ENCODE measurements at places on chromosomes 6 and 20.

- DNase-seq, result no peak
Observed at GRCh38 chr20:1656844-1657243, 735 bp downstream of the SIRPG start.

DNA sequence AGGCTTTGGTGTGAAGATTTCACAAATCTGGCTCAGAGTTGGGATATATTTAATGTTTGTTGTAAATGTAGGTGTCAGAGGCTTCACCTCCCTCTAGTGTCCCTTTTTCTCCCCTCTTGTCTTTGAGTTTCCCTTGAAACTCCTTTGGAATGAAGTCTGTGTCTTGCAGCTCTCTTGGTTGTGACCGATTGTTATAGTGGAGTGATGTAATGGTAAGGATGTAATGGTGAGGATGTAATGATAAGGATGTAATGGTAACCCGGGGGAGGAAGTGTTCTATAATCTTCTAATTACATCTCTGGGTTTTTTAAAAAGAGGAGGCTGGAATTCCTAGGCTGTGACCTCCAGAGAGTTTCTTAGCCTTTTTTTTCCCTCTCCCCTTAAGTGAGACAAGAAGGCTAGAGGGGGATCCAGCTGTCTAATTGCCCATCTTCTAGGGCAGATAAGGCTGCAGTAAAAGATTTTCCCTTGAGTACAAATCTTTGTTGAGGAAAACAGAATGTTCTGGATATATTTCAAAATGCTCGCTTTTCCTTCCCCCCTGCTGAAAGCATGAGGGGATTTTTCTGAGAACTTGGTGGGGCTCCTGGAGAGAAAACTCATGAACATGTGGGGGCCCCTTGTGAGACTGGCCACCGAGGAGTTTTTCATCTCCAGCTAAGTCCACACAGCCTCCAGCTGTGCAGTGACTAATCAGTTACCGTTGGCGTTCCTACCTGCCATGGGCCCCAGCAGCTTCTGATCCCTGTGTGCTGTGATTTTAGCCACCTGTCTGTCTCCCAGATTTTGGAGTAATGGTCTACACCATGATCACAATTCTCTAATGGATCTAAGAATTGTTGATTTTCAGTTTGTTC lies 156.7 kb upstream of the PMEPA1 start:
- DNase-seq, result no peak

GRCh38 chr6:63066055-63066704 lies 145.1 kb upstream of the FKBP1C start:
- DNase-seq, result no peak

DNA sequence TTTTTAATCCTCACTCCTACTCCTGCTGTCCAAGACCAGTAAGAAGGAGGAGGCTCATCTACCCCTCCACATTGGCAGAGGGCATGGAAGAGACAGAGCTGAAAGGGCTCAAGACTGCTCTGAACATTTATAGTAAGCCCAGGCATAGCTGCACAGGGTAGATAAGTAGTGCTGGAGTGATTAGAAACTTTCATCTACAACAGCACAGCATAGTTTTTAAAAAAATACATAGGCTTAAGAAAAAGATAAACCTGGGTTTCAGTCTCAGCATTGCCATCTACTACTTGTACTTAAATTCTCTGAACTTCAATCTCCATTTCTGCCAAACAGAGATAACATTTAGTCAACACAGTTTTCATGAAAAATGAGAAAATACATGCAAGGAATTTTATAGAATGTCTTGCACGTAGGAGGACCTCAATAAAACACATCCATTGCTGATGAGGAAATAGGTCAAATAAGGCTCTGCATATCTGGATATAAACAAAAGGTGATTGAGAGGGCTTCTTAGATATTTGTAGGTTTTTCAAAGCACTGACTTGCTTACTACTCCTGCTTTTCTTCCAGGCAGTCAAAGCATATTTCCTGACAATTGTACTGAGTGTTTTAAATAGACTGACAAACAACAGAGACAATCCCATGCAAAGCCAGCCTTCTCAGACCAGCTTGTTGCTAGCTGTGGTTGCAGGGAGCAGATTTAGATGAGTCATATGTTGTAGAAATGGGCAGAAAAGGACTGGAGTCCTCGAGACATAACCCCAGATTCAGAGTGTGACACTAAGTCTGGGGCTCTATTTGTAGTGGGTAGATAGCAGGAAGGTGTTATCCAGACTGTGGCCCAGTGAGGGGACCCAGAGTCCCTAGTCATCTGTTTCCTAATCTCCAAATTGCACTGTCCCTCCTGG lies 107.4 kb upstream of the TAB2 start:
- DNase-seq, result no peak

DNA sequence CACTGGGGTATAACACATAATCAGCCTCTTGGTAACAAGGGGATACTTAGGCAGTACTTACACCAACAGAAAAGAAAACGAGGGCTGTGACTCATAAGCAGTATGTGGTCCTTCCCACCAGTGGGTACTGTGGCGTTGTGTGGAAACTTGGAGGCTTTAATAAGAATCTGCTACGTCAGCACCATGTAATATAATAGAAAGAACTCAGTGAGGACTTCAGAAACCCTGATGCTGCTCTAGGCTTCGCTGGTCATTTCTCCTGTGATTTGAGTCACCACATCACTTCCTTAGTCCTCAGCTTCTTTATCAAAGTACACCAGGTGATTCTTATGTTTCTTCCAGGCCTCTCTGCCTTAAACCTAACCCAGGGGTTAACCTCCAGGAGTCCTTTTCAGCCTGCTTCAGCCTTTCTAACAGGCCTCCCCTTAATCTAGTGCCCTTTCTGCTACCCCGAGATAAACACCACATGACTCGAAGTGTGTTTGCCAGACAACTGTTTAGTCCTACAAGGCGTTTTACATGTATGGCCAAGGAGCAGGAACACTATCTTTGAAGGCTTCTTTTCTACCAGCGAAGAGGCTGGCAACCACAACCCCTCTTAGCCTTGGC lies 68.5 kb downstream of the FYN start:
- DNase-seq, result peak; percentile 68

DNA sequence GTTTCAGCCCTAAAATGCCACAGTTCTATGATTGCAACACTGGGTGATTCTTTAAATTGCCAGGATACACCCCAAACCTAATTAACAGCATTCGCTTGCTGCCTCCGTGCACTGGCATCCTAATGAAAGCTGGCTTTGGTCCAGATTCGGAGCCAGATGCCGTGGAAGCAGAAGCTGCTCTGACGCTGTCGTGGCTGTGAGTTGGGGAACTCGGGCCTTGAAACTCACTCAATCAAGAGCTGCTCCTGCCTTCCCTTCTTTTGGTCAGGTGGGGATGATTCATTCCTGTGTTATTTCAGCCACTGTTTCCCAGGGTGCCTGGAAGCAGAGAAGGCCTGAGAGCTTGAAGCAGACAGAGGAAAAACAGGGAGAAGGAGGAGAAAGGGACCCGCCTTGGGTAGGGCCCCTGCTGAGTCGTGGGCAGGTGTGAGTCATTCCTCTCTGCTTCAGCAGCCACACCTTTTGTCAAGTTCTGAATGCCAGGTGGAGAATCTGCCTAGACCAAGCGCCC lies 36.2 kb upstream of the DSP start:
- no peak for DNase-seq

DNA sequence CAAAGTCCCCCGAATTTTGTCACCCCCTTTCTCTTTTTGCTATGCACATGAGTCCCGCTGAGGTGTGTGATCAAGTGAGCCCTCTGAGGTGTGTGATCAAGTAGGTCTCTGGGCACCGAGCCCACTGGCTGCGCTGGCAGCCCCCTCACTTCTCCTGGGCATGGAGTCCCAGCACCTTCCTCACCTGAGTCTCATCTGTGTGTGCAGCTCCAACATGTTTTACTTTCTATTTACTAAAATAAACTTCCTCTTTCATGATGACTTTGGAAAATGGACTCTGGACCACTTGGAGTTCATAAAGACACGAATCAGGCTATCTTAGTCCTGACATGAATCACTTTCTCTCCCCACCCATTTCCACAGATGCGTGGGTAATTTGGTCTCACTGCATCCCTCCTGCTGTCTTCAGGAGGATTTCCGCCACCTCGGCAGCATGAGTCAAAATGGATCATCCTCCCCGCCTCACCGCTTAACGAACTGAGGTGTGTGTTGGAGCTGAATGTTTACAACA lies 39.8 kb downstream of the PRDM1 start:
- no peak for DNase-seq

DNA sequence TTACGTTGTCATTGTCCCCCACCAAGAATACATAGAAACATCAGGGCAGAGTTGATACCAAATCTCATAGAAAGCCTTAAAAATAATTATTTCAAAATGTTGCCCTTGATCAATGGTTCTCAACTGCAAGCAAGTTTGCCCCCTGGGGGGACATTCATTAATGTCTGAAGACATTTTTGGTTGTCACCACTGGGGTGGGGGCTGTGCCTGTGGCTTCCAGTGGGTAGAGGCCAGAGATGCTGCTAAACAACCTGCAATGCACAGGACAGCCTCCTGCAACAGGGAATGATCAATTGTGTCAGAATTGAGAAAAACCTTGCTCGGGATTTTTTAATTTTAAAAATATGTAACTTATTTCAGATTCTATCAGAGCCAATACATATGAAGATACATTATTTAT lies 130.6 kb upstream of the DOK5 start:
- no peak for DNase-seq

- DNase-seq, result no peak
Observed at GRCh38 chr20:51955756-51956155, 153.4 kb upstream of the SALL4 start.

DNA sequence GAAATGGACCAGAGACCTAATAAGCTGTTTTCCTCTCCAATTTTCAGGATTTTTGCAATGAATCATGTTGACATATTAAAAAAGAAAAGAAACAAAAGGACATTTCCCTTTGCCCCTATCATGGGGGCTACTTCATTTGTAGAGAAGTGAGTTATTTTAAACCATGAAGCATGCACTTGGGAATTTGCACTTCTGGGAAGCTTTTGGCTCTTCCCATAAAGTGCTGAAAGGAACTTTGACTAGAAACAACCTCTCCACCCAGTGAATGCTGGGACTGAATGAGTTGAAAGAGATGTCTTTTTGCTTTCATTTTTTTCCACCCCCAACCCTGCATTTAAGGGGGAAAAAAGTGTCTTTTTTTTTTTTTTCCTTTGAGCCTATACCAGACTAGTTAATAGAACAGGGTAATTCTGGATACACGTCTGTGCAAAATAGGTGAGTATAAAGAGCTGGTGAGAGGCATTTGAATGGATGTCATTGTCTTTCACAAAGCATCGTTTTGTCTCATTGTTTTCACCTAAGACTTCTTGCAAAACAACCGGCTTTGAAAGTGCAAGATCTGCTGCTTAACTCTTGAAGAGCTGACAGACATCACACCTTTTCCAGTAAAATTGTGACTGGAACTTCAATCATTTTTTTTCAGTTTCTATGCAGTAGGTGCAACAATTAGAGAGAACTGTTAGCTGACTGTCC lies 138.7 kb upstream of the BACH2 start:
- DNase-seq, result no peak

DNA sequence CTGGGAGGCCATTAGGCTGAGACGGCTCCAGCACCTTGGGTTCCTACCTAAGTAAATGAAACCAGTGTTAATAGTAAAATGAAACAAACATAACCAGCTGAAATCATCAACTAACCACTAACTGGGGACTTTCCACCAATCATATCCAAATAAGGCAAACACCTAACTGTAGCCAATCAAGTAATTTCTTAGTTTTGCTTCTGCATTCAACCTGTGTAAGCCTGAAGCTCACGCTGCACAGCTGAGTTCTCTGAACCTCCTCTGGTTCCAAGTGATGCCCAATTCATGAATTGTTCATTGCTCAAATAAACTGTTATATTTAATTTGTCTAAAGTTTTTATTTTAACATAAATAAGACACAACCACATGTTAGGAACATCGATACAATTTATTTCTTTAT lies 22.5 kb downstream of the KLHL32 start:
- DNase-seq, result no peak

GRCh38 chr20:48622421-48622820 lies 205.4 kb downstream of the PREX1 start:
- no peak for DNase-seq

DNA sequence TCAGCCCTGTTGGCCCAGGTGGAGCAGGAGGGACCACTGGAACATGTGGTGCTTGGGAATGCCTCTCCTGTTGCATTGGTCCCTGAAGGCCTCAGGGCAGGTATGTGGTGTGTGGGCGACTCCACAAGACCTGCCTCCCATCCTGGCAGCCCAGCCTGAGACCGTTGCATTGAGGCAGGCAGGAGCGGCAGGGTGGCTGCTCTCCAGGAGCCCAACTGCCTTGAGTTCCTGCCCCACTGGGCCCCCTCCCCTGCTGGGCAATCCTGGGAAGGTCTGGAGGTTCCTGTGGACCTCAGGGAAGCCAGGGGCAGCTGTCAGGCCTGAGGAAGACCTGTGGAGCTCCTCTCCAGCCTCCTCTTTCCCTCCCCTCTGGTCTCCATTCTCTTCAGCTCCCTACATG lies 19.8 kb downstream of the MAVS start:
- no peak for DNase-seq

DNA sequence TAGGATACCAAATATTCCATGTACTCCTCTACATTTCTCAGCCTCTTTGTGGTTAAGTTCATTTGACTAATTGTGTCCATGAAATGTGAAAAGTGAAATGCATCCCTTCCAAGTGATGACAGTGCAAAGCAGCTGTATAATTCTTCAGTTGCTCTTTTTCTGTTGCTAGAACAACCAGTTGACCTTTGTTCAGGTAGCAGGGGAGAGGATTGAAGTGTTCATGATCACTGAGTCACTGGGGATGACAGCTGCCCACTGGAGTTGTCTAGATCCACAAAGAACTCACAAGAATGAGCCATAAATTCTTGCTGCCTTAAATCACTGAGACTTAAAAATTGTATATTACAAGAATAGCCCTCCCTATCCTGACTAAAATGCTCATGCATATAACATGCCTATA lies 254.6 kb downstream of the EPHA7 start:
- no peak for DNase-seq

- no peak for DNase-seq
Observed at GRCh38 chr6:81606965-81607381, 145.5 kb downstream of the TENT5A start.

DNA sequence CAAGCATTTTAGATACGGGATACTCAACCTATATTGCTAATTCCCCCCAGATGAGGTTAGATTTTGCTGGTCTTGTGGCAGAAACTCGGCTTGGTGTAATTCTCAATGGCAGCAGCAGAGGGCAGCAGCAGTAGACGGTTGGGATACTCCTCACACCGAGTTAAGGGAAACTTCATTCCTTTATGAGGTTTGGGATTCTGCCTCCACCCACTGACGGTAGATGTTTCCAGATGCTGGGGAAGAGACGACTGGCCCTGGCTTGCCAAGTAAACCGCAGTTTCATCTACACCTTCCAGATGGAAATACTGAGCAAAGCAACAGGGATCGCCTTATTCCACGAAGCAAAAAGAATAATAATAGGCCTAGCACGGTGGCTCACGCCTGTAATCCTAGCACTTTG lies 8.2 kb upstream of the TBC1D7 start:
- DNase-seq, result peak; percentile 75

GRCh38 chr20:33160681-33161080 lies 7.3 kb upstream of the BPIFA2 start:
- DNase-seq, result no peak

- no peak for DNase-seq
Observed at GRCh38 chr20:31508517-31509244, 5.6 kb upstream of the HM13 start.

- DNase-seq, result no peak
Observed at GRCh38 chr6:157376706-157377230, 4.2 kb upstream of the ZDHHC14 start.

GRCh38 chr6:129638055-129638684 lies 71.8 kb downstream of the ARHGAP18 start:
- DNase-seq, result no peak

- no peak for DNase-seq
Observed at GRCh38 chr6:125392682-125393081, 90.9 kb upstream of the HDDC2 start.

Data from activated CD4-positive, alpha-beta T cell treated with anti-CD3 and anti-CD28 coated beads, Interleukin-2, amount 50 U/mL, for 24 hours (primary cell).